ENCODE measurements at places on chromosomes 2 and 18.

DNA sequence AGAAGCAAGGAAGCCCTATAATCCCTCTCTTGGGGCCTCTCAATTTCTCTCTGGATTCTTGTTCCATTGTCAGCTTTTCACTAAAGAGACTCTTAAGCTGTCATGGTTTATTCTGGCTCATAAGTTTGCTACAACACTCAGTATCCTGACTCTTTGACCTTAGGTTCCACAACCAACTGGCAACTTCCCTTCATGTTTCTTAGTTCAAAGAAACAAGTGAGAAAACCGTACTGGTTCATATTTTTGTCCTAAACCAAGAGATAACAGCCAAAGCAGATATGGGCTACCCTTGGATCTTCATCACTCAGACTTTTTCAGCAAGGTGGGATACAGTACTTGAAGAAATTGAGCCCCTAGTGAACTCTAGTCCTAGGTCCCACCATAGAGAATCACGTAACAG is 109.9 kb upstream of the CRIM1 start:
- no peak for DNase-seq

DNA sequence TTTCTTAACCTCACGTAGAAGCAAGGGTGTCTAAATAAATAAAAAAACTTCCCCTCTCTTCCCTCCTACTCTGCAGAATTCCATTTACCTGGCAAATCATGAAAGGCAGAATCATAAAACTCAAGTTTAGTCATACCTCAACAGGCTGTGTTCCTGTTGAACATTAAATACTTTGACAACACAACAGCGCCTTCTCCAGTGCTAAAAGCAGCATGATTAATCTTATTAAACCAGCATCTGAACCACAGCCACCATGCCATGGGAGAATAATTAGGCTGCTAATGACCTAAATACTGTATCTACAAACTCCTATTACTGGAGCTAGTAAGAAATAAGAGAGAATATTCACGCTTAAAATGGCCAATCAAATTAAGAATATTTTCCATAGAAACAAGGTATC is 68.1 kb downstream of the CDH2 start:
- DNase-seq, result peak; percentile 53

GRCh38 chr2:120105360-120105759 is 92.5 kb downstream of the EPB41L5 start:
- no peak for DNase-seq

GRCh38 chr2:136015699-136016098 is 30.3 kb upstream of the DARS1 start:
- no peak for DNase-seq

DNA sequence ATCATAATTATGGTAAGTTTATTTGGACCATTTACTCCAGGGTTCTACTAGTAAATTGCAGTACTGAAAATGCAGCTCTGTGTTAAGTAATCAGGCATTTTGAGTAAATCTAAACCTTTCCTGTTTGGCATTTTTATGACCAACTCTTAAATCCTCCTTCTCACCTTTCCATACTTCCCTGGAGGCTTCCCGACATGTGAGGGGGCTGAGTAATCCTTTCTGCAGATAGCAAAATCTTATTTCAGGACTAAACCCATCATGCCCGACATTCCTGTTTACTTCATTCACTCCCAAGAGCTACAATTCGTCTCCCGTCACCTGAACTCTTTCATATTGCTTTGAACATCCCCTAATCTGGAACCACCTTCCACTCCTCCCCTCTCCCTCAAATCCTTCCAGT is 296.6 kb downstream of the IKZF2 start:
- no peak for DNase-seq

- DNase-seq, result no peak
These were observed 40.4 kb downstream of the CLIP4 start for GRCh38 chr2:29155578-29155977.

GRCh38 chr2:150485871-150486538 is 1.5 kb downstream of the RND3 start:
- DNase-seq, result peak; percentile 79

Measured in RCC 7860 (cell line).